NCI-H2081 (cell line): ENCODE measurements at places on chromosomes 12 and 14.

DNA sequence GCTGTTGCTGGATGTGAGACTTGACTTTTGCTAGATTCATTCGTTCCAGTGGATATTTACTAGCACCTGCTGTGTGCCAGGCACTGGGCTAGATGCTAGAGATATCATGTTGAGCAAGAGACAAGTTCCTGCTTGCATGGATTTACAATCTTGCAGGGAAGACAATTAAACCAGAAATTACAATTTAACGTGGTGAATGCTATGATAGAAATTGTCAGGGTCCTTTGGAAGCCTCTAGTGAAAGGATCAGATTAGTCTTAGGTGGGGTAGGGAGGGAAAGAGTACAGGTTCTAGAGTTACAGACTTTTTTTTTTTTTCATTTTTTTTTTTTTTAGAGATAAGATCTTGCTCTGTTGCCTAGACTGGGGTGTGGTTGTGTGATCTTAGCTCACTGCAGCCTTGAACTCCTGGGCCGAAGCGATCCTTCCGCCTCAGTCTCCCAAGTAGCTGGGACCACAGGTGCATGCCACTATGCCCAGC is 36.7 kb downstream of the SPATS2 start:
- DNase-seq, result no peak

- peak; percentile 48 for DNase-seq
Measured at GRCh38 chr12:27333403-27334009, 870 bp downstream of the BMAL2 start.

DNA sequence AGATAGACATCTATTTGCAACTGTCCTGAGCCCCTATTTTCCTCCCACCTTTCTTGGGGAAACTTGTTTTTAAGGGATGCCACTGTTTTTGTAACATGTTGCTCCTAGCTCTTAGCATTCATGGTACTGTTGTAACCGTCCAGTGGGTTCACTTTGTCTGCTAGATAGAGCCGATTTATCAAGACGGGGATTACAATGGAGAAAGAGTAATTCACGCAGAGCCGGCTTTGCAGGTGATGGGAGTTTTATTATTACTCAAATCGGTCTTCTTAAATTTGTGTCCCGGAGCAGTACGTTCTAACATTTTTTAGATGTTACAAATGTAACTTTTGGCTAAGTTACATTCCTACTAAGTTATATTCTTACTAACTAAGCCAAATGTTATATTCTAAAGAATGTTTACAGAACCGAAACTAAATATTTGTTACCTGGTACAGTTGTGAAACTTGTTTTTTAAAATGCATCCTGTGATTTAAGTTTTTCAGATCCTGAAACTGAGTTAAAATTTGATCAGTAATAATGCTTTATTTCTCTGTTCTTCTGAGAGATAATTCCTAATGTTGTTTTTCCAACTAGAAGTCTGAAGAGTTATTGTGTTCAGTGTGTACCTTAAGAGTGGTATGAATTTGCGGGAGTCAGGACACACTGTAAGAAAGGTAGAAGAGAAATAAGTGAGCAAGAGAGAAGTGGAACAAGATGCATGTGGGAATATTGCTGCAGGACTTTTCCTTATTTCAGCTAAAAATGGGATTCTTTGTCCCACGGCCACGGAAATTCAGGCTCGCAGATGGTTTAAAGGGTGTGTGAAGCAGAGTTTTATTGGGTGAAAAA is 20.6 kb upstream of the CLEC2D start:
- DNase-seq, result no peak

- no peak for DNase-seq
Measured at GRCh38 chr14:103499709-103500108, 22.9 kb downstream of the CKB start.

DNA sequence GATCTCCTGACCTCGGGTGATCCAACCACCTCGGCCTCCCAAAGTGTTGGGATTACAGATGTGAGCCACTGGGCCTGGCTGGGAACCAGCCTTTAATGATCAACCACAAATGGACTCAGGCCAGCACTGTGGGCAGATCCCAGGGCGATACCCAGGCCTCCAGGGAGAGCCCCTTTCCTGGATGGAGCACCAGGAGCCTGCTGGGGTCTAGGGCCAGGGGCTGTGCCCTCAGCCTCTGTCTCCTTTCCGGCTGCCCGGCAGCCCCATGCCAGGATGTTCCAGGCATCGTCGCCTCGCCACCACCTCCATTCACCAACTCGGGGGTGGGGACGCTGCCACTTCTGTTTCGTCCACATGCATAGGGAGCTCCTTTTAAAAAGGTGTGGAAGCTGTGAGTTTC is 2.3 kb downstream of the ADGRD1 start:
- no peak for DNase-seq

DNA sequence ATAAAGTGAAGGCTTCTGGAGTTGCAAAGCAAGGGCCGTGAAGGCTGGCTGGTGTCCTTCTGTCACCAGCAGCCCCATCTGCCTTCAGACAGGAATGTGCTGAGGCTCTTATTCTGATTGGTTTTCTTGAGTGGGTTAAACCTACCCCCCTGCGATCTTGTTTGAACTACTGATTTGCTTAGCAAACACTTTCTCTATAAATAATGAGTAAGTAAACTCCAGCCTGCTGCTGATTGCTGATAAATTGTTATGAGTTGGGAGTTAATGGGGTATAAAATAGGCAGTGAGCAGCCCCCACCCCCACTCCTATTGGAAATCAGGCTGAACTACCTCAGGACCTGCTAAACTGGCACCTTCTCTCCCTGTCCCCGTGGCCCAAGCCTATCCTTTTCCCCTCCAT is 146.1 kb upstream of the NOS1 start:
- peak; percentile 90 for DNase-seq

DNA sequence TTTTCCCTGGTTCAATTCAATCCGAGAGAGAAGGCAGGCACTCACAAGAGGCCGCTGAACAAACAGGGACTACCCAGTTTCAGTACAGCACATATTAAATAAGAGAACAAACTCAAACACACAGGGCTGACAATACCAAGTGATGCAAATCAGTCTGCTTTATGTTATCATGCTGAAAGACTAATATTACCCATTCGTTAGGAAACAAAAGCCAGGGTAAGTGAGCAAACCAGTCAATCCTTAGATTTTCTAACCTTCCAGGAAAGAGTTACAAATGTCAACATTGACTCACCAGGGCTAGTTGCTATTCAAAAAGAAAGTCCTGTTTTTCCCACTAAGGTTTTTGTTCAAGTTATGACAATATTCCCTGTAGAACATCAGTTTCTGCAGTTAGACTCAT is 246.2 kb downstream of the C12orf42 start:
- DNase-seq, result peak; percentile 93

- no peak for DNase-seq
Measured at GRCh38 chr12:116990329-116990728, 79.6 kb downstream of the FBXW8 start.

GRCh38 chr12:20722142-20722541 is 27.0 kb downstream of the SLCO1C1 start:
- no peak for DNase-seq

DNA sequence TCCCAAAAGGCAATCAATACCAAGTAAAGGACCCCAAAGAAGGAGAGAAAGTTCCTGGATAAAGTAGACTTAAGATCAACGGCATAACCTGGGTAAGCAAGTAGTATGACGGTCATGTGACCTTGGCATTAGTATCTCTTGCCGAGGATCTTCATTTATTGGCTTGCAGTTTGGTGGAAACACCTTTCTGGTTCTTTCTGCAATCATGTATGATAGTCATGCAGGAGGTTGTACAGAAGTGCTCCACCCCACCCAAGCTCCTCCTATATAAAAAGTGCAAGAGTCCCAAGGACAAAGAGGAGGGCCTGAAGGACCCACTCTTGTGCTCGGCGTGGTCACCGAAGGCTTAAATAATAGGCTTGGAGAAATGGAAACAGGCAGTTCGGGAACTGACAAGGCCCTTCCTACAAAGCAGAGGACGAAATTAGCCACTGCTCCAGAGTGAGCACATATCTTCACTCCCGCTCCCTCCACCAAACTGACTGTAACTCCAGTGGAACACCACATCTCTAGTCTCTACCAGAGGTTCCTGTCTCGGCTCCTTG is 750 bp downstream of the CS start:
- no peak for DNase-seq

GRCh38 chr12:19161216-19161615 is 31.7 kb downstream of the PLEKHA5 start:
- no peak for DNase-seq

GRCh38 chr14:53195949-53196348 is 42.8 kb upstream of the DDHD1 start:
- no peak for DNase-seq

DNA sequence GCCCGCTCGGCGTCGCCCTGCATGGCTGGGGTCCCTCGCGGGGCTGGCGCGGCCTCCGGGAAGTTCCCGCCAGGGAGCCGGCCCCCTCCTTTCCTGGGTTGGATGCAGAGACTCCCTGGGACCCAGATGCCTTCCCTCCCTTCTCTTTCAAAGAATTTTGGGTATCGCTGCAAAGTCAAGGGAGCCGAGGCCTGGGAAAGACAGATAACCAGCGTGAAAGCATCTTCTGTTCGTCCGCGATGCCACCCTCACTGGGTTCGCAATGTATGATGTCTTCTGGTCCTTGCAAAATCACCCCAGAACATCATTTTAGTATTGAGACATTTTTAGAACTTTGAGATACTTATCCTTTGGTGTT is 451 bp downstream of the IRAK3 start:
- DNase-seq, result no peak

- DNase-seq, result peak; percentile 38
Measured at GRCh38 chr12:120584343-120585149, 3.3 kb upstream of the POP5 start.

DNA sequence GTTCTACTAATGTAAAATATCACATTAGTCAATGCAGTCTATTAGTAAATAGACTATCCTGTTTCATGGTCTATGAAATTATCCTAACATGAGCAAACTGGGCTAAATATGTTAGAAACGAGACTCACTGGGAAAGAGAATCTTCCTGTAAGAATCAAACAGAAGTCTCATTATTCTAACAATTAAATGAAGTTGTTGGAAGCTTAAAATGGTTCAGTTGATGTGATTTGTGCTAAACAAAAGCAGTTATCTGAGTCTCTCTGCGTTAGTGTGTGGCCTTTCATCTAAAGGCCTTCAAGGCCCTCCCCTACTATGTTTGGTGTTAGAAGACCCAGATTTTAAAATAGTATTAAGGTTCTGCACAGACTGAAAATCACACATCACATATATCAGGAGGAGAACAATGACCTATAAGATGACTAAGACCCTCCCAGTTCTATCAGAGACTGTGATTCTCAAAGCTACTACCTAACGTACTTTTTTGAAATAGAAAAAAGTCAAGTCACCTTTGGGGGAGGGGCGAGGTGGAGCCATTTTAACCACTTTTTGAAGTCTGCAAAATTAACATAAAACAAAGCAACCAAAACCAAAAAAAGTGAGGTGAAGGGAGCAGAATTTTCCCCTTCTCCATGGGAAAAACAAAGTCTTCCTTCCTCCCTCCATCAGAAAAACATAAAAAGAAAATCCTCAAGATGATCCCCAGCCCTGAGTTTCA is 82.3 kb downstream of the DENND5B start:
- no peak for DNase-seq

DNA sequence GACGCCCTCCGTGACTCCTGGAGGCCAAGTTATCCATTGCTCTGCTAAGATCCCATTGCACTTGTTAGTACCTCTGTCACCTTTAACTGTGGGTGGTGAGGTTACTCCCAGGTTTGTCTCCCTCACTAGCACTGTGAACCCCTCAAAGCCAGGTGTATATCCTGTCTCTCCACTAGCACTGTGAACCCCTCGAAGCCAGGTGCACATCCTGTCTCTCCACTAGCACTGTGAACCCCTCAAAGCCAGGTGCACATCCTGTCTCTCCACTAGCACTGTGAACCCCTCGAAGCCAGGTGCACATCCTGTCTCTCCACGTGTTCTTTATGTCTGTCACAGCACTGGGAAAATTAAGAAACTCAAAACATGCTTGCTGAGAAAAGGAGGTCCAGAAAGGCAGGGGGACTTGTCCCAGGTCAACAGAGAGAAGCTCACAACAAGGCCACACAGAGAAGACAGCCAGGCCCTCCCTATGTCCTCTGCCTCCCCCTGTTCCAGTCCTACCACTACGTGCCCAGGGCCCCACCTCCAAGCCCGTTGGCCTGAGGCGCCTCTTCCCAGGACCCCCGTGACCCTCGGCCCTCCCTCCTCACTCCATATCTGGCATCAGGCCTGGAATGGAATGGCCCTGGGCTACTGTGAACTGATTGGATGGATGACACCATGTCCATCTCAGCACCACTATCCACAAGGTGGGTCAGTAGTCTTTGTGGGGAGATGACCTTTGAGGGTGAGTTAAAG is 26.4 kb upstream of the FKBP4 start:
- no peak for DNase-seq

DNA sequence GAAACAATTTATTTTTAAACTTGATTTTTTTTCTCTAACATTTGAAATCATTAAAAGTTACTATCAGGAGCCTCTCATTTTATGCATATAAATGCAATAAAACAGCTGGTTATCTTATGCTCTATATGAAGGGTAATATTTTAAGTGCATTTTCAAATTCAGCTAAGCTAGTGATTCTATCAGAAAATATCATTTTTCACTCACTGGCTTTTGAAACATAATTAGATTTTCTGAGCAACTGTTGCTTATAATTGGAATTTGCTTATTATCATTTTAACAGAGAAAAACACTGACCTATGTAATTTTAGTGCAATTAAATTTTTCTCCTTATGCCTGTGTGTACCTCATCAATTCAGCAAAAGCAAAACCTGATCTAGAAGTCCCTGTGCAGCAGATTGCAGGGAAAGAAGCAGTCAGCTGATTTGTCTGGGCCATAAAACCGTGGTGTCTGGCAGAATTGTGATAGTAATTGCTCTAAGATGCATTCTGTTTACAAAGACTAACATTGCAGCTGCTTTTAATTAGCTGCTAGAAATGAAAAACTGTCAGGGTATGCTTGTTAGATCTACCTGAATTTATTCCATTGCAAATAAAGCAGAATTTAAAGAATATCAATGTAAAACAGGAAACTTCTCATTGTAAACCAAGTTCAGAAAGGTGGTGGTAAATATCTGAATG is 75.0 kb downstream of the BICD1 start:
- peak; percentile 56 for DNase-seq

DNA sequence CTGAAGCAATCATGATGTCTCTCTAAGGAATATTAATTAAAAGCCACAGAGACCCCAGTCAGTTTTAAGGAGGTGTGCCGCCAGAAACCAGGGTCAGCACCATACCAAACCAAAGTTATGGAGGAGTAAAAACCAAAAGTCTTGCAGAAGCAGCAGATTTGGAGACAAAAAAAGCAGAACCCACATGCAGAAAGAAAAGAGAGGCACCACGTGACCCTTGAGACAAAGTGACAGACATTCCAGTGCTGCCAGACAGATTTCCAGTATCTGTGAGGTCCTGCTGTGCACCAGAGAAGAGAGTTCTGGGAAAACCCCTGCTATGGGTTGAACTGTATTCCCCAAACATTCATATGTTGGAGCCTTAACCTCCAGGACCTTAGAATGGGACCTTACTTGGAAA is 59.7 kb downstream of the CAPZA3 start:
- no peak for DNase-seq

DNA sequence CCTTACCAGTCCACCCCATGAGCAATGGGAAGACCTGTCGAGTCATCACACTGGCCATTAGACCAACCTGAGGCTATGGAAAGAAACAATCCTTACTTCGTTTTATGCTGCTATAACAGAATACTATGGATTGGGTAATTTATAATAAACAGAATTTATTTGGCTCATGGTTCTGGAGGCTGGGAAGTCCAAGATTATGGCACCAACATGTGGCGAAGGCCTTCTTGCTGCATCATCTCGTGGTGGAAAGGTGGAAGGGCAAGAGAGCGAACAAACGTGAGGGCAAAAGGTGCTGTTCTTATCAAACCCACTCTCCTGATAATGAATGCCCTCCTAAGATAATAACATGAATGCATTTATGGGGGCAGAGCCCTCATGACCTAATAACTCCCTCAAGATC is 9.6 kb upstream of the SPTB start:
- DNase-seq, result no peak
